ENCODE measurements at places on chromosomes 1 and 21.

DNA sequence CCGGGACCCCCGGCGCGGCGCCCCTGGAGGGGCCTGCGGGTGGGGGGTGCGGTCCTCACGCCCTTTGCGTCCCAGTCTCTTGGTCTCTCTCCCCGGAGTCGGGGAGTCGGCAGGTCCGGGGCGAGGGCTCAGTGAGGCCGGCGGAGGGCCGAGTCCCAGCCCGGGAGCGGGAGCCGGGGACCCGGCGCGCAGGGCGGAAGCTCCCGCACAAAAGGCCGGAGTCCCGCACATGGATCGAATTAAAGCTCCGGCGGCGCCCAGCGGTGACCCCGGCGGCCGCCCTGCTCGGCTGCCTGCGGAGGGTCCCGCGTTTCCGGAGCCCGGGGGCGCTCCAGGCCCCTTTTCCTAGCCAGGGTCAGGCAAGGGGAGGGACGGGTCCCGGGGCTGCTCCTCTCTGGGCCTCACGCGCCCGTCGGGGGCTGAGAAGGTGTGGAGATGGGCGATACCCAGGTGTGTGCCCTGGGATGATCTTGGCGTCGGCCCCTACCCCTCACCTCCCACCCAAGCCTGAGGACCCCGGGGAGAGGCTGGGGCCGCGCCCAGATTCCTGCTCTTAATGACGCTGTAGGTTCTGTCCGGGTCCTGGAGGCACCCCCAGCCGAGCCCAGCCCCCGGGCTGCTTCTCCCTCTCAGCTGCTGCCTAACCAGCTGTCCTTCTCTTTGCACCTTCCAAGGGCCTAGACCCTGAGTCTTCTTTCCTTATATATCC, 512 bp downstream of the FBLIM1 start:
- DNase-seq: no peak

GRCh38 chr1:37622131-37622530, 12.6 kb downstream of the RSPO1 start:
- DNase-seq: no peak

DNA sequence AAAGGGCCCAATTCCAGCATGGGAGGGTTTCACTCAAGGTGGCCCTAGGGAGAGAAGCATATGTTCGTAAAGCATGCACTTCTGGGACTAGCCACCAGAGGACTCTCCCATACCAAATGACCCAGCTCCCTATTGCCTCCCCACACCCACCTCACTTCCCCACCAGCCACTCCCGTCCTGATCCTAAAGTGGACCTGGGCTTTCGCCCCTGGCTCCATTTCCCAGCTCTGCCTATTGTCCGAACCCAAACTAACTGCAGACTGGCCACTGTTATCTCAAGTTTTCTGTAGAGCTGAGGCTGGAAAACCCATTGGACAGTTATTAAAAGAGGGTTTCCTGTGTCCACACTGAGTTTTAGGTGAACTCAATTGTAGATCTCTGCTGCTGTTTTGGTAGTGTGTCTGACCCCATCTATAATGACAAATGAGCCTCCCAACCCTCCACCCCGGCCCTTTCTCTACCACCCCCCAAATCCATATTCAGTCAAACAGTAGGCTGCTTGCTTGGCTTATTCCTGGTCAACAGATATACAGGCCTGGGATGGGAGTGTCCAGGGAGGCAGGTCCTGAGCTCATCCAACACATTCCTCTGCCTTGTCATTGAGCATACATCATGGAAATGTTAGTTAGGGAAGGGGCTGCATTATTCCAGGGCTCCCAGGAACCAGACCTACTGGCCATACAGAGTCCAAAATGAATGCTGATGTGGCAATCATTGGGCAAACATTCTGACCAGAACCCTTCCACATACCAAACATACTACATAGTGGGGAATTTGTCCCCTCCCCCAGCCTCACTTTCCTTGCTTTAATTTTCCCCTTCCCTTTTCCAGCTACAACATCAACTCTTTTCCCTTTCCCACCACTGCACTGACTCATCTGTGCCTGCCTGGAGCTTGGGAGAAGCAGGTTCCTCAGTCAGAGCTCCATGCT, 59.2 kb downstream of the ABCA4 start:
- DNase-seq: peak; percentile 72

- no peak for DNase-seq
Measured at GRCh38 chr1:188669728-188670382, 1807.8 kb downstream of the BRINP3 start.

GRCh38 chr1:145927916-145928643, 796 bp upstream of the RBM8A start:
- no peak for DNase-seq

GRCh38 chr1:41161846-41162245, 80.3 kb downstream of the SCMH1 start:
- DNase-seq: no peak

DNA sequence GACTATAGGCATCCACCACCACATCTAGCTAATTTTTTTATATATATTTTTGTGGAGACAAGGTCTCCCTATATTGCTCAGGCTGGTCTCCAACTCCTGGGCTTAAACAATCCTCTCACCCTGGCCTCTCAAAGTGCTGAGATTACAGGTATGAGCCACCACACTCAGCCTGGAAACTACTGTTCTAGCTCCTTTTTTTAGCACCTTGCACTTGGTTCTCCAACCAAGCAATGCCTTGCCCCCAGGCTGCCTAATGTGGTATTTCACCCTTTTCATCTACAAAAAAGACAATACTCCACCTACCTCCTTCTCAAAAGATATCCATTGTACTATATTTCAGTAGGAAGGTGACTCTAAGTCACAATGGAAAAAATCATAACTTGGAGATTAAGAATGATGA, 6.7 kb downstream of the ARNT start:
- no peak for DNase-seq

GRCh38 chr1:205435578-205436573, 14.0 kb upstream of the LEMD1 start:
- no peak for DNase-seq

- no peak for DNase-seq
Measured at GRCh38 chr1:12078575-12078937, 15.5 kb downstream of the TNFRSF8 start.

DNA sequence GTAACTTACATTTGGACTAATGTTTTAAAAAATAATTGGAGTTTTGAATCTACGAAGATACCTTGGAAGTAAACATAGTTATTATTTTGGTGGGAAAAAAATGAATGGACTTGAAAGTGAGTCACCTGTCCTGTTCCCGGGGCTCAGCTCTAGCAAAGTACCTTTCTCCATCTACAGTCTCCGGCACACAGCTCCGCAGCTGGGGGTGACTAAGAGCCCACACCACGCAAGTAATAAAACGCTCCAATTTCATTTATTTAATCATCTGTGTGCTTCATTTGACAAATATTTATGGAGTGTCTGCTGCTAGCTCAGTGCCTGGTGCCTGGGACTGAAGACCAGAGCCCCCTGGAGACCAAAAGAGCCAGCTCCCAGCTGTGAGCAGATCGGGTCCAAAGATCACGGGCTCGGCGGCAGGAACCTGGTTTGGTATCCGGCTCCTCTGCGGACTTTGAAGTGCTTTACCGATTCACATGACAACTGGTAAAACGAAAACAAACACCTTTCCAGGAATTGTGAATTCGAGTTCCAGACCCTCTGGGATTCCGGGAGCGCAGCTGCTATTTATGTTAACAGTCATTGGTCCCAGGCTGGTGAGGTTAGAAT, 1.7 kb upstream of the RIPK4 start:
- DNase-seq: no peak

- no peak for DNase-seq
Measured at GRCh38 chr1:5509664-5510452, 482.4 kb downstream of the NPHP4 start.

- no peak for DNase-seq
Measured at GRCh38 chr1:163472651-163473248, 151.0 kb downstream of the NUF2 start.

DNA sequence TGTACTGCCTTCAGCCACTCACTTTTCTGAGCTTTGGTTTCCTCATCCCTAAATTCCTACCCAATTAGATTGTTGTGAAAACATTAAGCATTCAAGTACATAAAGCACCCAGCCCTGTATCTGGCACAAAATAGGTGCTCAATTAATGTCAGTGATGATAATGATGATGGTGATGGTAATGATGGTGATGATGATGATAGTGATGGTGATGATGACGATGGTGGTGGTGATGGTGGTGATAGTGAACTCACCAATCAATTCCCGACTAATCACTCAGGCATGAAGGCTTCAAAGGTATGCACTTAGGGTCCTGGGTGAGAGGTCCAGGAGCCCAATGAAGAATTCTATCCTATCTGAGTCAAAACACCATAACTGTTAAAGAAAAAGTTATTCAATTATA, 383.5 kb downstream of the MATN1 start:
- no peak for DNase-seq

DNA sequence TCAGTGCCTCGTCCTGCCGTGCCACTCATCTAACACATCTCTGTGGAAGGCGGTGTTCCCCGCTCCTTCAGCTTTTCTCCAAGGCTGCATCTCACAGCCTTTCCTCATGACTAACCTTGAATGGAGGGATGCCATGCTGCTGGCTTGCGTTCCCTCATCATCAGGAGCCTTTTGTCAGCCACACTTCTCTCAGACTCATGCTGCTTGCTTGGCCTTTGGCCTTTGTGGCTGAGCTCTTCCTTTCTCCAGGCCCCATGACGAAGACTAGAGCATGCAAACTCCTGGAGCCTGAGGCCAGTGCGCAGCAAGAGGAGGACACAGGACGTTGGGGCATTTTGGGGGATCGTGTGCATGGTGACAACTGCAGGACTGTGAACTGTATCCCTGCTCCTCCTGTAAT, 70.8 kb downstream of the SYT2 start:
- DNase-seq: no peak

DNA sequence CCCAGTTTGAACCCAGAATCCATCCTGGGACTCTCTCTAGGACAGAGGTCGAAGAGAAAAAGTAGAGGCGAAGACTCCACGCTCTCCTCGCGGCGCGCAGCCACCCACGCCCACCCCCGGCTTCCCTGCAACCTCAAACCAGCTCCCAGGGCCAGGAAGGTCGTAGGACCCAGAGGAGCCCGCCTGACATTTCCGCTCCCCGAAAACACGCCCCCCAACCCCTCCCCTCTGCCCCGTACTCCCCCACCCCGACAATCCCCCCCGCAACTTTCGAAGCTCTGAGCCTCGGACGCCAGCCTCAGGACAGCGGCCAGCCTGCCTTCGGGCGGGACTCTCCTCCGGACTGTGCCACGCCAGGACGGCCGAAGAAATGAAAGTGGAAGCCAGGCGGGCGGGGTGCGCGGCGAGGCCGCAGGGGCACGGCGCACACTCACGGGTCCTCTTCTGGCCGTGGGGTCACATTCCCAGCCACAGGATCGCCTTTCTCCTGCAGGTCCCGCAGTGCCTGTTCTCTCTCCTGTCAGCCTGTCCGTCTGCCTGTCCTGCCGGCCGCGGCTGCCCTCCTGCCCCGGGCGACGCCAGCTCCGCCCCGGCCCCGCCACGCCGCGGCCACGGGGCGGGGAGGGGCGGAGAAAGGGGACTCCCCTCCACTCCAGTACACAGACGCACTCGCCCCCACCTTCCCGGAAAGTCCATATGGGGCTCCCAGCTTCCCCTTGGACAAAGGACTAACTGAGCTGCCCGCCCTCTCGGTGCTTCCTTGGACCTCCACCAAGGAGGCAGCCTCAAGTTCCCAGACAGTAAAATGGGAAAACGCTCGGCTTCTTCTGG, at the start of gene MOB3C:
TSS of gene MOB3C (minus strand) at position 535 of the 831 bp plus-strand sequence. CDS start 3,490 bp downstream, outside the sequence.
- DNase-seq: no peak

GRCh38 chr1:210597555-210598134, 268.9 kb downstream of the HHAT start:
- peak; percentile 74 for DNase-seq

DNA sequence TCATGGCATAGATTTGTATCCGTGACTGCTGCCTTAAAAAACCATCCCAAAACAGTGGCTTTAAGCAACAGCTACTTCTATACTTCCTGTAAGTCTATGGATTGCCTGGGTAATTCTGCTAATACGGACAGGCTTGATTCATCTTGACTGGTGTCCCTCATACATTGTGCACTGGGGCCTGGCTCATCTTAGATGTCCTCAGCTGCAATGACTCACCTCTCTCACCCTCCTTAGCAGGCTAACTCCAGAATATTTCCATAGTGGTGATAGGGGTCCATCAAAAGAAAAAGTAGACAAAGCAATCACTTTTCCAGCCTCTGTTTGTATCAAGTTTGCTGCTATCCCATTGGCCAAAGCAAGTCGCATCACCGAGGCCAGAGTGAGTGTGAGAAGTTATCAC, 409.1 kb upstream of the KAZN start:
- no peak for DNase-seq

- DNase-seq: no peak
Measured at GRCh38 chr1:214379236-214379970, 98.4 kb downstream of the SMYD2 start.

- no peak for DNase-seq
Measured at GRCh38 chr1:38549191-38549590, 310.4 kb downstream of the RRAGC start.

DNA sequence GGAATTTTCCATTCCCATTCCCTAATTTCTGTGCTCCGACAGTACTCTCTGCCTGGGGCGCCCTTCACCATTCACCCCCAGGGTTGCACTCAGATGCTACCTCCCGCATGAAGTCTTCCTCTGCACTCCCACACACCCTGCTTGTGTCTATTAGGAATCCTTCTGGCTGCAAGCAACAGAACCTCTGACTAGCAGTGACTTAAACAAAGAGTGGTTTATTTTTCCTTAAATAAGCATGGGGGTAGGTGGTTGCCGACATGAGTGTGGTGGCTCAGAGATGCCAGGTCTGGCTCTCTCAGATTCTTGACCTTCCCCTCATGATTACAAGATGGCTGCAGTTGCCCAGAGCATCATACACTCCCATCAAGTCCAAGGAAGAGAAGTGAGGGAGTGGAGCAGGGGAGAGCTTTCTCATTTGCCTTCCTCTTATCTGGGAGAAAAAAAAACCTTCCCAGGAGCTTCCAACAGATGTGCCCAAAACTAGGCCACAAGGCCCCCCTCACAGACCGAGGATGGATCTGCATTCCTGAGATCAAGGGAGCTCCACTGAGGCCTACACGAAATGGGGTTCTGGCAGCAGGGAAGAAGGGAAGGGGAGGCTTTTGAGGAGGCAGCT, 49.6 kb upstream of the LBR start:
- no peak for DNase-seq

DNA sequence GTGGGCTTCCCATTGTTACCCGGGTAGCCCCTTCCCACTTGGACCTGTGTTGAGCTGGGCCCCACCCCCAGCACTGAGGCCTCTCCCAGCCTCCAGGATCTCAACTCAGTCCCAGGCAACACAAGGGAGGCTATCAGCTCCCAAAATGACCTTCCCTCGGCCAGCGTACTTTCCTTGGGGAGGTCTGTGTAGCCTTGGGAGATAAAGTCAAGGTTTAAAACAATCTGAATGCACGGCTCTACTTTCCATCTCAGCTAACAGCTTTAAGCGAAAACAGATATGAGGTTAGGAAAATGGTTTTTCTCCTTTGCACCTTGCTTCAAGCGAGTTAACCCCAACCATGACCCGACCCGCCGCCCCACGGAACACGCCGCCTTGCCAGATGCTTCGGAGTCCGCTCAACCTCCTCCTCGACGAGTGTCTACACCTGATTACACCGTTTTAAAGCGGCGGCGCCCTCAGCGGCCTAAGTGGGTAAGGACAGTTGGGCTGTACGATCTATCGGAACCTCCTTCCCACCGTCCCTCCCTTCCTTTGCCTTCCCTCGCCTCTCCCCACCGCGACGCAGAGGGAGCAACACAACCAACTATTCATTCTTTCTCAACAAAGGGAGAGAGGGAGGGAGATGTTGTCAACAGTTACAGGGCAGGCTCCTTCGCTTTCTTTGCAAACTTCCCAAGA, 1.1 kb downstream of the BCAR3 start:
- peak; percentile 68 for DNase-seq

- DNase-seq: peak; percentile 90
Measured at GRCh38 chr1:115782571-115783281, 14.2 kb upstream of the CASQ2 start.

Measured in HFF-Myc (cell line).